ENCODE measurements at places on chromosomes 3 and 15.

GRCh38 chr15:74950078-74950908 is 6.3 kb downstream of the RPP25 start:
- peak; percentile 61 for DNase-seq

- DNase-seq = no peak
Measured at GRCh38 chr3:43043071-43043766, 62.7 kb downstream of the POMGNT2 start.

- no peak for DNase-seq
Measured at GRCh38 chr3:53820084-53820483, 26.1 kb downstream of the CHDH start.

DNA sequence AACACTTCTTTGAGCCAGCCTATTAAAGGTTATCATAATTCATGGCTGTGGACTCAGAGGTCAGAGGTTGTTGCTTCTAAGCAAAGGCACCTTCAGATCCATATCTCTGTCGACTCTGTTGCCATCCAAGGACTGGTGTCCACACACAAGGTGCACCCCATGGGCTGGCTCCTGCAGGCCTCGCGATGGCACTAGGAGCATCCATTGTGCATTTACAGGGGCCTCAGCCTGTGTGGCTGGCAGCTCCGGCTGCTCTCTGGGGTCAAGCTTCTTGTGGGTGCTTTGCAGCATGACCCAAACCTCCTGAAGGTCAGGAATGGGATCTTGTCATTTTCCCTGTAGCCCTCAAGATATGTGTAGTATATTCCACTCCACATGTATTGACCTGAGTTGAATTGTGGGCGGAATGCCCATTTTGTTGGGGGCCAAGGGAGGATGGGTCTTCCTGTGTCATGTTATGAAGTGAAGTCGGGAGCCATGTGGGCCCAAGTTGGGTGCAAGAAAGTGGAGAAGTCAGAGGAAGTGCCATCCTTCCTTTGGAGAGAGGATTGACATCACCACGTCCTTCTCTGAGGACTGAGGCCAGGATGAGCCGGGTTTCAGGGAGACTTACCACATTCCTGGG is 43.9 kb downstream of the CHDH start:
- DNase-seq = no peak

DNA sequence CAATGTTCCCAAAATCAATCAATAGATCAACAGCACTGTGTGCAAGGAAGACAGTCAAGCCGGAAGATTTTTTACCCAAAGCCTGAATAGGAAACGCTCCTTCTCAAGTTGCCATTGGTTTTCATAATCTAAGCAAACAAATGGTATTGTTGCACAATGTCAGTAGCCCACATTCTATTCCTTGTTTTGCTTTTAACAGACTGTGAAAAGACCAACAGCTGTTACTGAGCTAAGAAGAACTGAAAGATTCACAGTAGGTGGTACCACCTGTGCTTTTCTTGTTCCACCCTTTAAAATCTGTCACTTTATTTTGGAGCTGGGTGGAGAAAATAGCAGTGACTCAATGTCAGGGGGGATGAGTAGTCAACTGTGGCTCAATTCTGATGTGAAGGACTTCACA is 357.5 kb upstream of the CADM2 start:
- no peak for DNase-seq

Data from fibroblast of skin of right biceps (primary cell).